ENCODE measurements at places on chromosomes 4 and X. TPM values are rescaled to one million over a fixed set of nuclear protein-coding genes. Genes with fewer than 3 reads are reported as not detected.

- no peak for DNase-seq
These were observed 29.6 kb downstream of the KDM5C start for GRCh38 chrX:53195401-53195800.

Gene LONRF3
- 1.6 TPM for total RNA-seq

DNA sequence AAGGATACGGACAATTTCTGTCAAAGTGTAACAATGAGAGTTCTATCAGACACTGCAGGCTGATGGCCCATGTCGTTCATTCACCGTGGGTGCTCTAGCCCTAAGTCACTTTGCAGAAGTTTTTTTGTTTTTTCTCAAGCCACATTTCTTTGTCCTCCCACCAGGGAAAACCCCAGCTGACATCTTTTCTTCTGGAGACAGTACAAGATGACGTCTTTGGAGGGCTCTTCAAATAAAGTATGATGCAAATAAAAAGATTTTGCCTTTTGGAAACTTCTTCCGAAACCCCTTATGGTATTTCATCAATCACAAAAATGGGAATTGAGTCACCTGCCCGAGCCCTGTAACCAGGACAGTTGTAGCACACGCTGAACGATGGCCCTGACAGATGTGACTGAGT lies 73.2 kb downstream of the TRAPPC11 start:
- DNase-seq, result no peak

Gene PPEF2
- total RNA-seq, result under 0.01 TPM

DNA sequence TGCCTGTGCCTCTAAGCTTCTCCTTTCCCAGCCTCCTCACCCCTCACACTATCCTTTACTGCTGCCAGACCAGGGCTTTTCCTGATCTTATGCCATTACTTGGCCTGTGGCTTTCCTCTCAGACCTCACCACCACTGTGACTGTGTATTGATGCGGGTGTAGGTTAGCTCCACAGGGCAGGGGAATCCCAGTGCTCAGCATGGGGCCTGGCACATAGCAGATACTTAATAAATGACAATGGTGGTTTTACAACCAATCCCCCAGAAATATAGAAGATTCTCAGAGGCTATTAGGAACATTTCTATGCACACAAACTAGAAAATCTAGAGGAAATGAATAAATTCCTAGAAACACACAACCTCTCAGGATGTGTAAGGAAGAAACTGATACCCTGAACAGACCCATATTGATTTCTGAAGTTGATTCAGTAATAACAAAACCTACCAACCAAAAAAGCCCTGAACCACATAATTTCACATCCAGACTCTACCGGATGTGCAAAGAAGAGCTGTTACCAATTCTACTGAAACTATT lies 129.6 kb upstream of the QRFPR start:
- DNase-seq, result no peak

GRCh38 chr4:128751354-128751753 lies 58.1 kb upstream of the JADE1 start:
- no peak for DNase-seq

DNA sequence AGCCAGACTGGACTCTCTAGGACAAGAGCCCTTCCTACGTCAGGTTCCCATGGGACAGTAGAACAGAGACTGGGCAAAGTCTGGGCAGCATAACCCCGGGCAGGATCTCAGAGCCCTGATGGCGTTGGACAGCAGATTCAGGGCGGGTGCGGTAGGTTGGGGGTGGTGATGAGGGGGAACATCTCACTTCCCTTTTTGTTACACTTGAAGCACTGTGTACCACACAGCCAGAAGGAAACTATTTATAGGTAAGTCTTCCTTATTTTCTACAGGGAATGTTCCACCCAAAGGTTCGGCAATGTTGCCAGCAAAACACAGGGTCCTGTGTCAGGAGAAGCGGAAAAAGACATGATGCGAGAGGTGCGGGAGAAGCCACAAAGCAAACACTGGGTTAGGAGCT lies 54.3 kb downstream of the TSC22D3 start:
- no peak for DNase-seq

DNA sequence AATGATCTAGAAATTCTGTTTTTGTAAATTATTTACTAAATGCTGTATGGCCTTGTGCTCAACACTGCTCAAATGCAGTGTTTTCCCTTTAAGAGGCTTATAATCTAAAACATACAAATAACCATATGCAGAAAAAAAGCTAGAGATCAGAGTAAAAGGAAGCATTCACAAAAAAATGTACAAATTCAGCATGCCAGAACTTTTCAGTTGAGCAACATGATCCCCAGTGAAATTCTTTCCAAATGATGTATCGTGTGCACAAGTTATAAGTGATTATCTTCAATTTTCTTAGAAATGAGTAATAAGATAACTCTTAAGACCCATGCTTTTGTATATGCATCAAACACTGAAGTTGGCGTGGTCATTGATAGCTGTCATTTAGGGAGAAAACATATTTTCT lies 5.0 kb downstream of the GPC3 start:
- no peak for DNase-seq

Gene RPA4
- total RNA-seq, result 0.82 TPM

DNA sequence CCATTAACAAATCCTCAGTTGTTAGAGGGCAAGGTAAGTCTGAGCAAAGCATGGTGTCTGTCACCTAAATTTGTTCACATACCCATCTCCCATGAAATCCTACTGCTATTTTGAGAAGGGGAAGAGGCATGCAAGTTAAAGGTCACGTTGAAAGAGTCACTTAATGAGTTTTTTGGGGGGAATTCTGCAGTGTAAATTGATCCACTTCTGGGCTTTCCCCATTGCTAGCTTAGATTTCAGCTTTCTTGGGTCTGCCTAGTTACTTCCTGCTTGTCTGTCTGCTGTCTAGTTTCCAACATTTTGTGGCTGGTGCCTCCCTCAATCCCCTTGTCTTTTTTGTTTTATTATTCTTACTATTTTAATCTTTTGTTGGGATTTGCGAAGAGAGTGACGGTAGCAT lies 32.0 kb downstream of the CEP135 start:
- no peak for DNase-seq

- DNase-seq, result no peak
These were observed 9.1 kb downstream of the POU4F2 start for GRCh38 chr4:146647615-146648460.

Gene ZNF732
- 0.82 TPM for total RNA-seq

- no peak for DNase-seq
These were observed 115.8 kb upstream of the DDIT4L start for GRCh38 chr4:100306018-100306417.

GRCh38 chr4:81756973-81757372 lies 285.3 kb upstream of the RASGEF1B start:
- no peak for DNase-seq
